NCI-H226 (cell line): ENCODE measurements at places on chromosomes 13 and 19.

DNA sequence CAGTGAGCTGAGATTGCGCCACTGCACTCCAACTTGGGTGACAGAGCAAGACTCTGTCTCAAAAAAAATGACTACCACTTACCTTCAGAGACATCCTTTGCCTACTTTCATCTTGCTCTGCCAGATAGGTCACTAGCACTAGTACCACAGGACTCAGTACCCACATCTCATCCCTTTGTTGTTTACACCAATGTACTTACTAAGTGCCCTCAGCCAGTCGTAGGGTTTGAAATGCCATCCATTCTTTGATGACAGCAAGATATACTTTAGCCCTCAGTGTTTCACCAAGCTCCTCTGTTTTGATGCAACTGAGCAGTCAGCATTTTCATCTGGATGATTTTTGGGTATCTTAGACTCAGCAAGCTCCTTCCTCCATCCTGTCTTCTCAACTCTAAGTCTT is 6.1 kb downstream of the URAD start:
- no peak for DNase-seq

- no peak for DNase-seq
Measured at GRCh38 chr13:94315188-94315587, 164.3 kb downstream of the DCT start.

DNA sequence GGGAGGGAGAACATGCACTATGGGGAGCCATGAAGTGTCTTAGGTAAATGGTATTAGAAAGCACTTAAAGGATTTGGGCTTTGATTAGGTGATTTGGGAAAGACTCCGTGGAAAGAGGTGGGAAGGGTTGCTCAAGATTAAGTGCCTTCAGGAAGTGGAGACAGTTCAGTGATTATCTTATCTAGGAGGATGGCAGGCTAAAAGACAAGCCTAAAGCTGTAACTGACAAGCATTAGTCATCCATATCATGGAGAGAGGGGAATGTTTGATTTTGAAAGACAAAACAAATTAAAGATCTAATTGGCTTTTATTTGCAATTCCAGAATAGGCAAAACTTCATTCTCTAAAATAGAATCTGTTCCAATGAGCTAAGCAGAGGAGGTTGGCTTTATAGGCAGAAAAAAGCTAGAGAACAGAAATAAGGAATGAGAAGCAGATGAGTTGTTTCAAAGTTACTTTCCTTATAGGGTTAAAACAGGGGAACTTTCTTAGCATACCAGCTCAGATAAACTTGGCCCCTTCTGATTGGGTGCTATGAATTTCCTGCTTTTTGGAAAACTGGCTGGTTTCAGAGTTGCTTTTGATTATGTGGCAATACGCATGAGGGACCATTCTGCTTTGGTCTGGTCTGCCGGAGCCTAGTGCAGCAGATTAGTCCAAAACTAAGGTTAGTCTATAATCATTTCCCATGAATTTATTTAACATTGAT is 1.8 kb upstream of the DIAPH3 start:
- peak; percentile 68 for DNase-seq

DNA sequence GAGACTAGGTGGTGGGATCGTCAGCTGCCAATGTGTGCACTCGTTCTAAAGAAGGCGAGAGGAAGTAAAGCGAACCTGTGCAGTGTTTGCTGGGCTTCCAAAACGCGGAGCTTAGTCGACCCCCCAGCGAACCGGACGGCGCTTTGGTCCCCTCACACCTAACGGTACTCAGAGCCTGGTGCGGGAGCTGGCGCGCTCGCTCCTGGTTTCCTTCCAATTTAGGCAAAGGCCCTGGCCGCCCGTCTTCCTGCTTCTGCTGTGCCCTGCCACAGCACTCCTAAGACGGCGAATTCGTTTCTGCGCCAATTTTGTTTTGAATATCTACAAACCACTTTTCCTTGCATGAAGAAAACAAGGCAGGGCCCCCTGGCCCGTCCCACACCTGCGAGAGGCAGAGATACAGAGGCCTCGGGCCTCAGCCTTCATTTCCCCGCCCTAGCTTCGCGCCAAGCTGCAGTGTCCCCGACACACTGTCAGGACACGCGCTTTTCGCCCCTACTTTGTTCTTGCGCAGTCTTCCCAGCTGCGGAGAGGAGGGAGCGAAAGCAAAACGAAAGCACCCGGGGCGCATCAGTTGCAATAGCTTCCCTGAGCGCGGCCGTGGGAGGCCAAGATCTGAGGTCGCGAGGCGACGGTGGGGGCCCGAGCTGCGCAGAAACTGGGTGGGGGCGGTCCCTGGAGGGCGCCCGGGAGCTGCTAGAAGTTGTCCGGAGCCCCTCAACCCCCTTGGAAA is 111.9 kb downstream of the KCNRG start:
- no peak for DNase-seq

GRCh38 chr19:35202722-35203688 is 25.5 kb downstream of the FAM187B start:
- DNase-seq: no peak

- no peak for DNase-seq
Measured at GRCh38 chr13:97266332-97266731, 44.2 kb downstream of the MBNL2 start.

DNA sequence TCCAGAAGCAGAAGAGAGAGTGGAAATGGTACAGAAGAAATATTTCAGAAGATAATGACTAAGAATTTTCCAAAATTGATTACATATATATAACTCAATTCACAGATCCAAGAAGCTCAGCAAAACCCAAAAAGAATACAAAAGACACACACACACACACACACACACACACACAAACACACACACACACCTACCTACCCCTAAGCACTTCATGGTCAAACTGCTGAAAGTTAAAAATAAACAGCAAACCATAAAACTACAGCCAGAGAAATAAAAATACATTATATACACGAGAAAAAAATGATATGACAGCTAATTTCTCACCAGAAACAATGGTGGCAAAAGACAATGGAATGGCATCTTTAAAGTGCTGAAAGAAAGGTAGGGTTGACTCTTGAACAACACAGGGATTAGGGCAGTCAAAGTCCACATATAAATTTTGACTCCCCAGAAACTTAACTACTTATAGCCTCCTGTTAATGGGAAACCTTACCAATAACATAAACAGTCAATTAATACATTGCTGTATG is 49.2 kb downstream of the DIAPH3 start:
- DNase-seq: no peak

DNA sequence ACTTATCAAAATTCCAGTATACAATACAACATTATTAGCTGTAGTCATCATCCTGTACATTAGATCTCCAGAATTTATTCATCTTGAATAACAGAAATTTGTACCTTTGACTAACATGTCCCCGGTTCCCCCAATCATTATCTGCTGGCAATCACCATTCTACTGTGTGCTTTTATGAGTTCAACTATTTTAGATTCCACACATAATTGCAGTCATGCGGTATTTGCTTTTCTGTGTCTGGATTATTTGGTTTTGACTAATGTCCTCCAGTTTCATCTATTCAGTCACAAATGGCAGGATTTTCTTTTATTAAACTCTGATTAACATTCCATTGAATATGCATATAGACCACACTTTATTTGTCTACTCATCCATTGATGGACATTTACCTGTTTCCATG is 530.7 kb upstream of the SLITRK1 start:
- no peak for DNase-seq

DNA sequence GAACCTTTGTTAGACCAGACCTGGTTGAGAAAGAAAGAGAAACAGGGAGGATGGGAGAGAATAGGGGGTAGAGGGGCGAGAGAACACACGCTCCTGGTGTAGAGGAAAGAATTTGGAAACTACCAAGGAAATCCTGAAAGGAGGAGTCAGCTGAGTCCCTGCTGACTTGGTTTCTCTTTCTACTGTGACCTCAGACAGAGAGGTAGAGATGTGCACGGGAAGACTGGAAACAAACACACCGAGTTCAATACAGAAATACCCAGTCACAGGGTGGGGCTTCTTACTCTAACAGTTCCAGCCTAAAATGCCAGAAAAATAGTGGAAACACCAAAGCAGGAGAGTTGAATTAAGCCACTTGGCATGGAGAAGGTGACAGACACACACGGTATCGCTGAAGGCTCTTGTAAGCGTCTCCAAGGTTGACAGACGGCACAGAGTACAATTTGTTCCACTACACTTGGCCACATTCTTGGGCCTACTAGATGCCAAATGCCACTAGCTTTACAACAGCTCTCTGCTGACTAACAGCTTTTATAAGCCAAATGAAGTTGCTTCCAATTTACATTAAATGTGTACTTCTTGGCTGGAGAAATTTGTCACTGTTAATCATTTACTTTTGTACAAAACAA is 28.1 kb downstream of the LATS2 start:
- DNase-seq: no peak

GRCh38 chr19:8965887-8966286 is 44.3 kb downstream of the MUC16 start:
- no peak for DNase-seq

DNA sequence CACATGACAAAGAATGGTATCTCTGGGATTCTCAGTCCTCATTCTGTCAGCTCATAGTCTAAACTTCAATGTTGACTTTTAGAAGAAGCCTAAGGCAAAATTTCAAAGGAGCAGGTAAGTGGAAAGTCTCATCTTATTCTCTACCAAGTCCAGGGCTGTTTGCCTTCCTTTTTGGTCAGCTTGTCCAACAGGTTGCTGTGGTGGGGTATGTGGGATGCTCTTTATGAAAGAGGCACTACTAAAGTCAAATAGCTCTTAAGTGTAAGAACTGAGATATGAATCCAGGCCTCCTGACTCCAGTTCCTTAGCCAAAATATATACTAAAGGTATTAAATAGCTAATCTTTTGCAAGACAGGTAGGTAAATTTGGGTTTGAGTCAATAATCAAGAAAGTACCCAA is 540.6 kb upstream of the SPRY2 start:
- no peak for DNase-seq

DNA sequence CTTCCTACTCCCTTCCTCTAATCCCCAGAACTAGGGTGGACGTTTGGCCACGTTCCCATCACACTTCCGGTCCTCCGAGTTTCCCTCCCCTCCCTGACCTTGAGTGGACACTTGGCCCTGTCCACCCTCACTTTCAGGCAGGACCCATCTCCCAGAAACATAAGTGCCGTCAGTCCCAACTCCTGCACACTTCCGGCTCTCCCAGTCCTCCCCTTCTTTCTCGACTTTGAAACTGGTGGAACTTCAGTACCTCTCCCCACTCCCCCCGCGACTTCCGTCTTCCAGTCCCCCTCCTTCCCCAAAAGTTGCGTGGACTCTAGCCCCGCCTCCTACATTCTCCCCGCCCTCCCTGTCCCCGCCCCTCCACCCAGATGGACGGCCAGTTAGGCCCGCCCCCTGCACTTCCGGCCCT is 278 bp upstream of the ZNF274 start:
- DNase-seq: peak; percentile 92

- DNase-seq: no peak
Measured at GRCh38 chr13:112953591-112954487, 15.2 kb upstream of the MCF2L start.
